Left forelimb (tissue), 1 donor: ENCODE measurements at places on chromosomes 7 and 10.

GRCh38 chr7:42699380-42700178, 212.3 kb downstream of the C7orf25 start:
- DNase-seq = no peak

- no peak for DNase-seq
Observed at GRCh38 chr7:121034929-121035328, 46.4 kb downstream of the CPED1 start.

GRCh38 chr10:75924309-75924902, 493.0 kb downstream of the LRMDA start:
- DNase-seq = no peak

- no peak for DNase-seq
Observed at GRCh38 chr10:72126184-72126871, 38.0 kb upstream of the SPOCK2 start.

DNA sequence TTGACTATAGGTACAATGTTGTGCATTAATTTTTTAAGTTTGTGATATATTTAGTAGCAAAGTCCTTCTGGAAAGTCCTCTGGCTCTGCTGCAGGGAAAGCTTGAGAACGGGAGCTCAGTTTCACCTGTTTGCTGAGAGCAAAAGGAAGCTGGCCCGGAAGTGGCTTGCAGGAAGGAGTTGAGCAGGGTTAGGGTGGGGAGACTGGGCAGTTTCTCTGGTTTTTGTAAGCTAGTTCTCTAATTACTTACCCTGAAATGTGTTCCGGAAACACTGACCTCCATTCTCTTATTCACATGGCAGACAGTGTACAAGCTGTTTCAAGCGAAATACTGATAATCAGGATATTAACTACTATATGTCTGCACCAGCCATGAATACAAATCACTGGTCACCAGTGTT, 22.3 kb downstream of the MAP3K8 start:
- no peak for DNase-seq

GRCh38 chr7:103967401-103967800, 22.1 kb downstream of the RELN start:
- no peak for DNase-seq

- no peak for DNase-seq
Observed at GRCh38 chr7:109111086-109111485, 541.4 kb downstream of the DNAJB9 start.

DNA sequence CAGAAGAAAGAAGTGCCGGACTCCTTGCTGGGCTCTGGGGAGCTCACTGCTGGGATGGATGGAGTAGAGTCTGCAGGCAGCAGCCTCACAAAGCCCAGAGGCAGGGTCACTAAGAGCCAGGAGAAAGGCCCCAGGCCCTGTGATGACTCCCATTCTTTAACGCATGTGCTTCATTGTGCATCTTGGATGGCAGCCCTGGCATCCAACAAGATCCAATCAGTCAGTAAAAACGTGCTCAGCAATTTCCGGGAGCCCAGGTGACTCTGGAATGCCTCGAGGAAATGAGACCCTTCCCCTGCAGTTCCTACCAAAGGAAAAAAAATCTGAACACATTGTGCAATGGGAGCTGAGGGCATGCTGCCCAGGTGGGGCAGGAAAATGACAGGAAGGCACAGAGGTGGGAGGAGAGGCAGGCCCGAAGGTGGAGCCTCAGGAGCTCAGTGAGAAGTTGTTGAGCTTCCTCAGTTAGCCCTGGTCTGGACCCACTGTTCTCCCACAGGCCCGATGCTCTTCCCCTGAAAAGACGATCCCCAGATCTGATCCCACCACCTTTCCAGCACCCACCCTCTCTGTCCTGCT, 60.7 kb upstream of the TMEM72 start:
- DNase-seq = peak; percentile 18

GRCh38 chr7:22219036-22219435, 137.9 kb downstream of the RAPGEF5 start:
- DNase-seq = no peak

GRCh38 chr7:66542049-66542448, 86.6 kb upstream of the KCTD7 start:
- no peak for DNase-seq

GRCh38 chr7:85090143-85090542, 96.7 kb downstream of the SEMA3D start:
- no peak for DNase-seq

- no peak for DNase-seq
Observed at GRCh38 chr10:3397846-3398245, 225.3 kb upstream of the PITRM1 start.

DNA sequence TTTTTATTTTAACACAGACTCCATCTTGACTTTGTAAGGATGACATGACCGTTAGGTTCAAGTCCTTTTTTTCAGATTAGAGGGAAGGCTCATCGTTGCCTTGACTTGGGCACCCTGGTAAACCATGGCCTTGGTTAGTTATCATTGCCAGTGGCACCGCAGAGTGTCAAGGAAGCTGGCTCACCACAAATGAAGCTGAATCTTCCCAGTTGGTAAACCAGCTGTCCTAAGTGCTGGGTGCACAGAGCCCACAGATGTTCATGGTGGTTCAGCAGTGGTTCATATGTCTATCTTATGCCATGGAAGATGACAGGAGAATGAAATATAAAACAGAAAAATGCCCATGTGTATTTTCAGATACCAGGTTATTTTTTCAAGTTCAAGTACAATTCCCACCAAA, 273.6 kb downstream of the PLXDC2 start:
- no peak for DNase-seq

- DNase-seq = no peak
Observed at GRCh38 chr7:128075242-128076095, 44.2 kb upstream of the LRRC4 start.

DNA sequence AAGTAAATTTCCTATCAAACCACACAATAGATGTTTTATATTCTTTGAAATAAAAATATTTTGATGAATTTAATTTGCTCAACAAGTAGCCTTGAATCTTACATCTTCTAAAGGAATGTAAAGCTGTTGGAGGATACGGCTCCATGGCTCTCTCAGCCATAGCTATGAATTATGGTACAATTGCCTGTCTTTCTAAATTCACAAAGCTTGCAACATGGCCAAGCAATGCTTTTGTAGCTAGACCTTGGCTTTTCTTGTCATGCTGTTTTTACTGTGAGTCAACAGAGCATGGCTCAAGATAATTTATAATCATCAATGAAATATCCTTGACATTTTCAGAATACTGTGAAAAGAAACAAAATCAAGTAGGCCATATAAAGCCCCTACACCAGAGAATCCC, 286.7 kb downstream of the CACNA2D1 start:
- no peak for DNase-seq

GRCh38 chr7:8282871-8283270, 20.9 kb upstream of the ICA1 start:
- no peak for DNase-seq

- no peak for DNase-seq
Observed at GRCh38 chr10:117797296-117797695, 249.4 kb downstream of the RAB11FIP2 start.
